ENCODE measurements at places on chromosomes 3 and 15.

DNA sequence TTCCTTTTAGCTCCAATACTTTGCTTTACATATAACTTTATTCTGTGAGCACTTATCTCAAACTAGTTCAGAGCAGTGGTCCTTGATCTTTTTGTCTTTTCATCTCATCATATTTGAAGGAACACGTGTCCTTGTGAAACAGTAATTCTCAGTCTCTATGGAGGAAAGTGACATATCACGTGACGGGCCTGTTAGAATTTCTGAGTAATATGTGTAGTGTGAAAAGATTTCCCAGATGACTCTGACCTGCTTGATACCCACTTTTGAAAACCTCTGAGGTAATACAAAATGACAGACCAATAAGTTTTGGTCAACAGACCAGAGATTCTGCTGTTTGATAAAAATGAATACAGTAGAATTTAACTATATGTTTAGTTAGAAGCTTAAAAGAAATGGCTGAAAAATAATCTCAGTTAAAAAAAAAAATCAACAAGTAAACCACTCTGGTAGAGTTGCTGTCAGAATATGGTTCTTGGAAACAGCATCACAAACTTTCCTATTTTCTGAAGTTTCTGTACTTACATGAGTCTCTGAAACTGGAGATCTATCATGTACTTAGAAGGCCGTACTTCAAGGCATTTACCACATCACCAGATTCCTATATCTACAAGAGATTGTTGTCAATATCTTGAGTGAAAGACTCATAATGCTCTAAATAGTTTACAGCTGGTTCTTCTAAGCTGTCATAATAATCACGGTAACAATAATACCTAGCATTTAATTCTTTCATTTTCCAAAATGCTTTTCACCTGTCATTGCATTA is 590.2 kb upstream of the TBL1XR1 start:
- no peak for DNase-seq

DNA sequence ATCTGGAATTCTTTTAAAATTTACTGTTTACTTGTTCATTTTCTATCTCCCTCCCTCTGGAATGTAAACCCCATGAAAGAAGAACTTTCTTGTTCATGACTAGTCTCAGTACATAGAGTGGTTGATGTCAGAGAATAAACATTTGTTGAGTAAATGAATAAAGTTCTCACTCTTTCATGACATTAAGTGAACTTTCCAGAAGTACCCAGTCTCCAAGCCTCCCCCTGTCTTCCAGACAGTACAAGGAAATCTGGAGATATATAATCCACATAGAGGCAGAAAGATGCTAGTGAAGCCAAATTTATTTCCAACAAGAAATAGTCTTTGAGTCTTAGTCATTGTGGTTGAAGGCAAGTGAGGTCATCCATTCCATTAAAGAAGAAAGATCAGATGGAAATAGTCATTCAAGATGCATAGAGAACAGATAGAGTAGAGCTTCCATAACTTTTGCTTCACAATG is 71.5 kb upstream of the GALNT15 start:
- no peak for DNase-seq

GRCh38 chr3:171878461-171879225 is 35.5 kb downstream of the TMEM212 start:
- DNase-seq: no peak

GRCh38 chr3:48684480-48685143 is 1.1 kb downstream of the NCKIPSD start:
- no peak for DNase-seq

DNA sequence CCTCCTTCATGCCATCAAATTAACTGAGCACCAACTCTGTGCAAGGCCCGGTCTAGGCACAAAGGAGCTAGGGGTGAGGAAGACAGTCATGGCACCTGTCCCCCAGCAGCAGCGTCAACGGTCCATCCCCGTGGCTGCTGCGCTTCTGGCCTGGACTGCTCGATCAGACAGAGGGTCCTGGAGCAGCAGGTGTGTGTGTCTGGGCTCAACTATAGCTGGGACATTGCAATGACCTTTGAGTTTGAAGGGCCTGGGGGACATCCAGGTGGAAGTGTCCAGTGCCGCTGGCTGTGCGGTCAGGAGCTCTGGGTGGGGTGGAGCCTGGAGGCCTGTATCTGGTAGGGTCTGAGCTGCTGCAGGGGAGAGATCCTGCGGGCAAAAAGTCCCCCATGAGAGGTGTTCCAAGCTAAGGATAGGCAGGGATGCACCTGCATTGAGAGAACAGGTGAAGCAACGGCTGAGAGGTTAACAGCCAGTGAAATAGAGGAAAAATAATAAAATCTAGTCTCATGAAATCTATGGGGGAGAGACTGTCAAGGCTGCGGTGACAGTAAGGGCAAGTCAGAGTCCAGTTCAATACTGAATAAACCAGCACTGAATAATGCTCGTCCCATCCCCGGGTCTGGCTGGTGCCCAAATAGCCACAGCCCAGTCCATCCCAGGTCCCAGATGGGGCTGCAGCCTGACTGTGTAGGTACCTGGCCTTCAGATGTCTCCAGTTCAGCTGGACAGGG is 25.4 kb upstream of the SLC41A3 start:
- DNase-seq: peak; percentile 70

- no peak for DNase-seq
These were observed 167.1 kb downstream of the SHOX2 start for GRCh38 chr3:157939166-157939565.

DNA sequence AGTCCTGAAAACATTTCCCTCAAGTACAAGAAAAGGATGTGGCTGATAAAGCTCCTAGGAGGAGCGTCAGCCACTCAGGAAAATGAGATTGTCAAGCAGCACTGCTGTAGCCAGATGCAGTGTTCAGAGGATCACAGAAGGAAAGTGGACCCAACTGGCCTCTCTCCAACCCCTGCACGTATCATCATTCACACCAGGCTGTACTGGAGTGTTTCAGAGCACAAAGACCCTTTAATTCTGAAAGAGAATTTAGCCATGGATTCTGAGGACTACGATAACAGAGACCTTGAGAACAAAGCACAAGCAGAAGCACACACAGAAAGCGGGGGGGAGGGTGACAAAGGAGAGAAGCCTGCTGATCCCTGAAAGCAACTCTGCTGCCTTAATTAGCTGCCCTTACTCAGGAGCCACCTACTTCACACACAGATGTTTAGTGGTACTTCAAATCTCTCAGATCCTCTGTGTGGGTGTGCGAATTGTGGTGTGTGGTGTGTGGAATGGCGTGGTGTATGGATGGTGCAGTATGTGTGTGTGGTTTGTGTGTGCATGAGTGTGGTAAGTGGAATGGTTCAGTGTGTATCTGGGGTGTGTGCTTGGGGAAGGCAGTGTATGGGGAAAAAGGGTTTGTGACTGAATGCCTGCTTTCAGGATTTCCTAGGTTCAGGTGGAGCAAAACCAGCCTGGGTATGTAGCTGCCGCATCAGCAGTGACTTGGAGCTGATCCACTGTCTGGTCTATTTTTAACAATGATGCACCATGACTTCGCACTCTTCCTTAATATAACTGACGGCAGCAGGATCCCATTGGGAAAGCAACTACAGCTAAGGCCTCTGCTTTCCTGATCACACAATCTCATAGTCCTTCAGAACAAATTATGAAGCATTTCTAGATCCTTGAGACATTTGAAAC is 192.5 kb downstream of the RSL24D1 start:
- DNase-seq: no peak

DNA sequence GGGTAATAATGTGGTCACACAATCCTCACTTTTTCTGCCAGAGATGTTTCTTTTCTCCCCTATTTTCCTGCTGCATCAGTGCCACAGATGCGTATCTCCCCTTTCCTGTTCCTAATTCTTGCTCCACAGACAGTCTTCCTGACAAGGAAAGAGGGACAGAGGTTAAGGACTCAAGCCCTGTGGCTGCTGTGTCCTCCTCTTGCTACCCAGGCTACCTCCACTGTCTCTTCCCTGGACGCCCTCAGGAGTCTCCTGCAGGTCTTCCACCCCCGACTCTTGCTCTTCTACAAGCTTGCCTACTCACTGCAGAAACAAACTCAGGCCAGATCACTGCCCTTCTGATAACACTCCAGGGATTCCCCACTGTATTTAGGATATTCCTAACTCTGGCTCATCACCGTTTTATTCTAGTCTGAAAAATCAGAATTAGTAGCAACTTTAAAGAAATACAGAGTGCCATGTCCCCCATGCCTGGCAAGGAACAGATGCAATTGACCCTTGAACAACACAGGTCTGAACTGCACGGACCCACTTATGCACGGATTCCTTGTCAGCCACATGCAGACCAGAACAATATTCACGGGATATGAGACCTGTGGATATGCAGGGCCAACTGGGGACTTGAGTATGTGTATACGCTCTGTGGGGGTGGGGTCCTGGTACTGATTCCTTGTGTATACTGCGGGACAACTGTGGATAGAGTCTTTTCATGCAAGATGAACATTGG is 151.8 kb downstream of the GHSR start:
- DNase-seq: no peak

- no peak for DNase-seq
These were observed 33.4 kb downstream of the MAGEF1 start for GRCh38 chr3:184678317-184679055.

- no peak for DNase-seq
These were observed 427.0 kb upstream of the RARB start for GRCh38 chr3:25000971-25001591.

DNA sequence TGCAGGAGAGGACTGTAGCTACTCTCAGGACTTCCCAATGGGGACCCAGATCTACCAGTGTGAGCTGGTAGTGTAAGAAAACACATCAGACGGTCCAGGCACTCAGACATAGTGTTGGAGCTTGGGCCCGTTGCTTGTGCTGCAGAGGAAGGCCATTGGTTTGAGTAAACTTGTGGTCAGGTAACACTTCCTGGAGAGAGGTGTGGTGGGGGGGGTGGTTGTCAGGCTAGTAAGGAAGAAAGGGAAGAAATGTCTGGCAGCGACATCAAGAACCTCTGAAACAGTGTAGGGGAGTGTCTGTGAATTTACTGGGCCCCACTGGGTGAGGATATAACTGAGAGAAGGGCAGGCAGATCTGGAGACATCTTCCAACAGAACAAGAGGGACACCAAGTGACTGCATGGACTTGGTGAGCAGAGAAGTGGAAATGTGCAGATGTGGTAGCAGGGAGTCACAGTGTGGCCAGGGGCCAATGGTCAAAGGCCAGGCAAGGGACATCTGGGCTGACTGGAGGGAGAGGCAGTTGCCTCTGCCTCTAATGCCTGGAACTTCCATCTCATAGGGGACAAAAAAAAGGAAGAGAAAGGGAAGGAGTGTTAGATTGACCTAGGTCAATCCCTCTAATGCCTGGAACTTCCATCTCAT is 63.7 kb upstream of the MRPS22 start:
- peak; percentile 56 for DNase-seq

DNA sequence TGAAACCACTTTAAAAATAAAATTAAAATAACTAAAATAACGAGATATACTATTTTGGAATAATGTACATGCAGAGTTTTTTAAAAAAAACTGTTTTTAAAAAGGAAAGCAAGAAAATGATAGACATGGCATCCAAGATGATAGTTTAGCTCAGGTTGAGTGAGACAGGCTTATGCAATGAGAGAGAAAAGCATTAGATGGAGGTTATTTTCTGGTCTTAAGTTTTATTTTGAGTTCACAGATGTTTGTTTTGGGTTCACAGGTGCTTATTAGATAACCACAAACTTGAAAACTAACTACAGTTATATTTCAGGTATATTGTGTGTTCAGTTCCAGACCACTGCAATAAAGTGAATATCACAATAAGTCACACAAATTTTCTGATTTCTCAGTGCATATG is 413.6 kb upstream of the TMCO5A start:
- no peak for DNase-seq

GRCh38 chr3:133475245-133476010 is 75.6 kb downstream of the BFSP2 start:
- no peak for DNase-seq

GRCh38 chr3:143232981-143233380 is 113.4 kb downstream of the CHST2 start:
- DNase-seq: no peak

- DNase-seq: no peak
These were observed 2.7 kb downstream of the MLF1 start for GRCh38 chr3:158573714-158574113.

GRCh38 chr3:195906865-195907683 is 1.3 kb downstream of the TNK2 start:
- DNase-seq: no peak
